GM23338 (cell line): ENCODE measurements at places on chromosomes 13 and 19.

GRCh38 chr19:58328999-58329398 is 2.2 kb downstream of the ZSCAN22 start:
- peak; percentile 83 for DNase-seq

DNA sequence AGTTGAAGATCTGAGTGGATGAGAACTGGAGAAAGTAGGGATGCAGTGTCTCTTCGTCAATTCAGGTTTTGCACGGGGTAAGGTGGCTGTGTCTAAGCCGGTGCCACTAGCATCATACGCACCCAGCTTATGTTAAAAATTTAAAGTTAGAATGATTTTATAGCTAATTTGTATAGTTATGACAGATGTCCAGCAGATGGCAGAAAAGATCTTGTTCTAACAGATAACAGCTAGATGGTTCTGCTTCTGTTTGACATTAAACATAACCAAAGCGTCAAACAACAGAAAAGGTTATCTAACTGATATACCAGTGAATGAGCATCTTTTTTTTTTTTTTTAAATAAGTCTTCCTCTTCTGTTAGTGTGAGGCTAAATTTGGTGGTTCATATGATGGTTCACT is 18.8 kb upstream of the EDDM13 start:
- DNase-seq, result peak; percentile 46

- DNase-seq, result no peak
These were observed 731.0 kb downstream of the SLITRK6 start for GRCh38 chr13:85068231-85068630.

DNA sequence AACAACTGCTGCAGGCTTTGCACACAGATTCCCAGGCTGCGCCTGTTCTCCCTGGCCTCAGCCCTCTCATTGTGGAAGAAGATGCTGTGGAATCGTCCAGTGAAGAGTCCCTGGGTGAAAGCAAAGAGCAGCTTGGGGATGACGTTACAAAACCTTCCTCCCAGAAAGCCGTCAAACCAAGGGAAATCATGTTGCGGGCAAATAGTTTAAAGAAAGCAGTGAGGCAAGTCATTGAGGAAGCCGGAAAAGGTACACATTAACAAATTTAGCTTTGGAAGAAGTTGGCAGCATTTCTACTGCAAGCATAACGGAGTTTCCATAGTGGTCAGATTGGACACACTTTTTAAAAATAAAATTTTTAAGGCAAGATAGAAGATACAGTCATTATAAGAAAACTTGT is 82.9 kb upstream of the AKAP11 start:
- DNase-seq, result no peak

GRCh38 chr19:33224694-33225457 is 774 bp downstream of the SLC7A10 start:
- DNase-seq, result peak; percentile 42

DNA sequence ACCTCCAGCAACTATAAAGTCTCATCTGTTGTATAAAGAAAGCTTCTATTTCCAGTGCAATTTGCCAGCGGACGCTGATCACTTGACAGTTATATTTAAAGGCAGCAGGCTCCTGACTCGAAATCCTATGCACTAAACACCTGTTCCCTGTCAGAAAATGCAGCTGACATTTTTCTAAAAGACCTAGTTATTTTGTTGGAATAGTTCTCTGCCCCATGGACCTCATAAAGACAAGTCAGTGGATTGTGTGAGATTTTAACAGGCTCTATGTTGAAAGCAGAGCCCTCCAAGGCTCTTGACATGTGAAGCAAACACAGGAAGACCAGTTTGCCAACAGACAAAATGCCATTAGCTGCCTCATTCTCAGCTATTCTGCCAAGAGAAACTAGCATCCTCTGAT is 304.7 kb upstream of the KLF12 start:
- DNase-seq, result no peak

GRCh38 chr19:16134510-16134909 is 9.0 kb upstream of the HSH2D start:
- DNase-seq, result no peak

DNA sequence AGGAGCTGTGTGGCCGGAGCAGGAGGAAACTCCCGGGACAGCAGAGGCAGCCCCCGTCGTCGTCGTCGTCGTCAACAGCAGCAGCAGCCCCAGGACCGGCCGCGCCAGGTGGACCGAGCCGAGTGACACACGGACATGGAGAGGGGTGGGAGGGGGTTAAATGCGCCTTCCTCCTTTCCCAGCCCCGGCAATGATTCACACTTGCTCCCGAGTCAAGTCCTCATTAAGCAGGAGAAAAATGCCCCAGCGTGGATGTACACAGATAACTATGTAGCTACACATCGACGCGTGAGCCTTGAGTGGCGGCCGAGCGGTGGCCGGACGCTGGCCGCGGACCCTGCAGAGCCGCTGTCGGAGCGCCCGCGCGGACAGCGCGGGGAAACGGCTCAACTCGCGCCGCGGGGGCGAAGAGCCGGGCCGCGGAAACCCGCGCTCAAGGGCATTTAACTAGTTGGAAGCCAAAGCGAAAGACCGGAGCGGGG is 645 bp downstream of the UBL3 start:
- peak; percentile 60 for DNase-seq

GRCh38 chr13:99657848-99658260 is 156.6 kb downstream of the TM9SF2 start:
- peak; percentile 73 for DNase-seq

DNA sequence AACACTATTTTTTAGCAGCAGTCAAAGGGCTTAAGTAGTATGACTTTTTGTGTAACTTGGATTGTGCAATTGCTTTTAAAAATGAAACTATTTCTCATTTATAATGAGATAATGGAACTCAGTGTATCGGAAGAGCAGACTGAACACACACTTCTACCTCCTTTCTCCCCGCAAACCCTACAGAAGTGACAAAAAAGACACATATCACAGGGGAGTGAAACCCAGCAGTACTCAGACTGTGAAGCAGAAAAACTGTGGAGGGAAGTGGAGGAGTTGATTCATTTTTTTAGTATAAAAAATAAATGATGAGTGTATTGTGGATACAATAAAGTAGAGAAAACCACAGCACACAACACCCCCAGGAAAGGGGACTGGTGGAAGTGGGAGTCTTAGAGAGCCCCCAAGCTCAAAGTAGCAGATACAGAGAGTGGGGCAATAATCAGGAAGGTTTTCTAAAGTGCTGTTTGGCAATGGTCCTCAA is 9.7 kb downstream of the LPAR6 start:
- DNase-seq, result no peak
